ENCODE measurements at places on chromosomes 2 and 18.

DNA sequence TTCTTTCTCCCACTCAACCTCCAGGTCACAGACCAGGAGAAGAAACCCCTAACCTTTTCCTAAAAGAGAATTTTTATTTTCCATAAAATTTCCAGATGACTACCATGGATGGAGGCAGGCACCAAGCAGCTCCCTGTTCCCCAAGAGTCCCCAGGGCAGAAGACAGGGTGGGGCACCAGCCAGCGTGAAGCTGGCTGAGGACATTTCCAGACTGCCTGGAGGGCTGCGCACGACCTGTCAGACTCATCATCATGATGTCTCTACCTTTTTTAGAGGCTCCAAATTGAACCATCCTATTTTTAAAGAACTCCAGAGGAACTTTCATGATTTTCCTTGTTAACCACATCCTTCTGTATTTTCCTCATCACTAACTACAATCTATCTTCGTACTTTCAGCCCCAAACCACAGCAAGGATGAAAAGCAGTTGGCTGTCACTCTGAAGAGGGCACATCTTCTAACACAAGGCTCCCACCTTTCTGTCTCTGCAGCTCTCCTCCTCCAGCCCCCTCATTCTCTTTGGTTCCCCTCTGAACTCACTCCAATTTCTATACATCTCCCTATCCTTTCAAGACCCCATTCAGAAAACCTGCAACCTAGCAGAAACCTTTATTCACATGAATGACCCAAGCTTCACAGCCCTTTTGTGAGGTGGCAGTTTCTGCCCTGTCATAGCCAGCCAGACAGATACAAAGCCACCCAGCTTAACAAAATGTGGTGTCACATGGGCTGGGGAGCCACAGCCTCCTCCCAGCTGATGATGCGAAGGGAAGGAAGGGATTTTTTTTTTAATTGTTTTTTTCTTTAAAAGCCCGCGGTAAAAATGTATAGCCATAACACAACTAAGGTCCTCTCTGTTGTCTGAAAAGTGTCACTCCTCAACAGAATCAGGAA, 11.1 kb downstream of the AMMECR1L start:
- DNase-seq, result no peak

- no peak for DNase-seq
Measured at GRCh38 chr2:64273524-64274398, 129.5 kb upstream of the PELI1 start.

- DNase-seq, result no peak
Measured at GRCh38 chr2:211085056-211085680, 528.8 kb downstream of the CPS1 start.

- no peak for DNase-seq
Measured at GRCh38 chr2:55961318-55961911, 37.8 kb upstream of the EFEMP1 start.

- peak; percentile 12 for DNase-seq
Measured at GRCh38 chr18:46333431-46334135, 229.4 kb downstream of the HAUS1 start.

- DNase-seq, result no peak
Measured at GRCh38 chr2:98376301-98376910, 30.1 kb downstream of the CNGA3 start.

DNA sequence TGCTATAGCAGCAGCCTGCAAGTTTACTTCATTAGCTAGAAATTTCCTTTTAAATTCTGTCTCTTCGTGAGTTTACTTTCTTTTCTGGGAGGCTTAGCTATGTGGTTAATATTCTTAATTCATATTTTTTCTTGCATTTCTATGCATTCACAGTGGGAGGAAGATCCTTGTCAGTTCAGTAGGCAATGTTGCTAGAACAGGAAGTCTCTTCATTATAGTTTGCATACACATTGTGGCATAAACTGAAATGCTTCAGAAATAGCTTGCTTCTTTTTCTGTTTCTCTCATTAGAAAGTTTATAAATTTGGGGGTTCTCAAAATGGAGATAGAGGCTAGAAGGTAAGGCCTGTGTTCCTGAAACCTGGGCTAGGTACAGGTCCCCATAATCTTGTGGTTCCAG, 8.1 kb upstream of the ARHGAP15 start:
- no peak for DNase-seq

GRCh38 chr18:22183698-22184170, 14.3 kb downstream of the GATA6 start:
- no peak for DNase-seq

DNA sequence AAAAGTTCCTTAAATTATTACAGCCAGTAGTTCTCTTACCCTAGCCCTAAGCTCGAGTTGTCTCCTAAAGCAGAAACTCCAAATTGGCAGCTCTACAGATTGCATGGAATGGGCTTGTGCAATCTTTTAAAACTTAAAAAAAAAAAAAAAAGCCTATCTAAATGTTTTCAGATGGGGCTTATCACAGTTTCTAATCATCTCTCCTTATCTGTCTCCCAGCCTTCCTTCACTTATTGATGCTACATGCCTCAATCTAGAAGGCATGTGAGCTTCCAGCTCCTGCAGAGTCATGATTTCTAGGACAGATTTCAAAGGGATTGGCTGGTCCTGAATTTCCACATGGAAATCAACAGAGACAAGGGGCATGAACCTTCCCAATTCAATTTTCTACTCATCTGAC, 33.1 kb upstream of the PELI1 start:
- no peak for DNase-seq

- peak; percentile 100 for DNase-seq
Measured at GRCh38 chr2:219279151-219279915, at the start of gene DNAJB2. DNAJB2 (plus strand) TSS chr2:219279366; CDS start chr2:219279834, 468 bp downstream.

- no peak for DNase-seq
Measured at GRCh38 chr18:27135504-27136207, 49.5 kb downstream of the CHST9 start.

GRCh38 chr2:3269425-3270094, 108.1 kb downstream of the EIPR1 start:
- no peak for DNase-seq

GRCh38 chr2:44967727-44968432, 26.4 kb downstream of the SIX3 start:
- DNase-seq, result no peak

GRCh38 chr2:148541792-148542191, 102.8 kb upstream of the EPC2 start:
- DNase-seq, result no peak

- no peak for DNase-seq
Measured at GRCh38 chr2:148926981-148927401, 52.0 kb downstream of the KIF5C start.

DNA sequence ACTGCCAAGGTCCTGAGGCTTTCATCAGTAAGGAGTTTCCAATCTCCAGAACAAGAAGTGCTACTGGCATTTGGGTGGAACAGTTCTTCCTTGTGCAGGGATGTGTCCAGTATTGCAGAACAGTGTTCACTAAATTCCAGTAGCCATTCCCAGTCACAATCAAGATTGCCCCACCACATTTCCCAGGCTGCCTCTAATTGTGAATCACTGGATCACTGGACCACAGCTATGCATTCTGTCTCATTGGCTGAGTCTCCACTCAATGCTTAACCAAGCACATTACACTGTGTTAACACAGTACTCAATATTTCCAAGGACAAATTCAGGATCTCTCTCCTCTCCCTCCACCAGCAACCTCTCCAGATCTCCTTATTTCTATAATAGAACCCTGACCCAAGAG, 160.2 kb upstream of the CCDC150 start:
- DNase-seq, result no peak

DNA sequence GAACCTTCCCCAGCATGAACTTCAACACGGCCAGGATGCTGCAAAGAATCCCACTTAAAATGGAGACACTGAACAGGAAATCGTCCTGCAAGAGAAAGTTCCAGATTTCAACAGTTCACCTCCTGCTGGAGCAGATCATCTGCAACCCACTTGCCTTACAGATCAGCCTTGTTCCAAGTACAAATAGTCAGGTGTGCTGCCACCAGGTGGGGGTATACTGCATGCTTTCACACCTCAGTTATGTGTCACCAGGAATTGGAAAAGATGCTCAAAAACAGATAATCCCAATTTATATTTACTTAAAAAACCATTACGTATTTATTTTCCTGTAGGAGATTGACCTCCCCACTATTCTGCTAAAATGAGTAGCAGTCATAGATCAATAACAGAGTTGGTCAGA, 212.3 kb downstream of the MGAT5 start:
- peak; percentile 8 for DNase-seq

GRCh38 chr2:57674025-57674424, 372.6 kb upstream of the VRK2 start:
- no peak for DNase-seq

GRCh38 chr2:63699549-63699839, 110.7 kb downstream of the MDH1 start:
- DNase-seq, result no peak

GRCh38 chr2:239684271-239684810, 283.5 kb upstream of the HDAC4 start:
- DNase-seq, result no peak

DNA sequence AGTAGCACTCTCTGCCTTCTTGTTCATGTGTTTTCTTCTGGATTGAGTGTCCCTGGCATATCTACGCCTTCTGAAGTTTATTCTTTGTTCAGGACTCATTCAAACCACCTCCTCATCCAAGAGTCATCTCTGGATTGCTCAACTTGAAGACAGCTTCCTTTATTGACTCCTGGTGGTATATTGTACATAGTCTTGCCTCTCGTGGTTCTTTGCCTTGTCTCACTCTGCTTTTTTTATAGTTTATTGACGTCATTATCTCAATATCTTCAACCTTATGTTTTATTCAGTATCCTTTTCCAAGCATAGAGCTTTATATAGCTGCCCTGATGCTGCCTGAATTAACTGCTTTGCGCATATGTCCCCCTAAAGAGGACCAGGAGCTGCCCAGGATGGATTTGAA, 161.7 kb downstream of the INSIG2 start:
- DNase-seq, result no peak
